ENCODE measurements at places on chromosomes 16 and 17.

- no peak for DNase-seq
Observed at GRCh38 chr17:4162775-4163466, 19.9 kb downstream of the CYB5D2 start.

- no peak for DNase-seq
Observed at GRCh38 chr16:78836802-78837491, 737.5 kb downstream of the WWOX start.

GRCh38 chr17:37107406-37108083 is 158.8 kb downstream of the AATF start:
- DNase-seq: no peak

DNA sequence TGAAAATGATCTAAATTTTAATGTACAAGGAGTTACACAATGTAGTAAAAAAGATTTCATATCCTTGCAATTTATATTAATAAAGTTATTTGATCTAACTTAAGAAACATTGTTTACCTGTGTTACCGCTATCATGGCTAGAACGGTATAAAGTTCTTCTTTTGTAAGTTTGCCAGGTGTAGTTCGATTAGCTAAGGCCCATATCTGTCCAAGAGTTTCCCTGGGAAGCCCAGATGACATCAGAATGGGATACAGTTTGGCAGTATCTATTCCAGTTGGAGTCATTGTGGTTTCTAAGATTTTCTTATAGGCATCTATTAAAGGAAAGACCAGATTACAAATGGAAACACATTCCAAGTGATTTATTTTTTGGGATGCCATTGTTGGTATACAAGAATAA is 37.5 kb downstream of the SYNRG start:
- no peak for DNase-seq

- DNase-seq: no peak
Observed at GRCh38 chr17:16944334-16945135, 27.4 kb downstream of the TNFRSF13B start.

DNA sequence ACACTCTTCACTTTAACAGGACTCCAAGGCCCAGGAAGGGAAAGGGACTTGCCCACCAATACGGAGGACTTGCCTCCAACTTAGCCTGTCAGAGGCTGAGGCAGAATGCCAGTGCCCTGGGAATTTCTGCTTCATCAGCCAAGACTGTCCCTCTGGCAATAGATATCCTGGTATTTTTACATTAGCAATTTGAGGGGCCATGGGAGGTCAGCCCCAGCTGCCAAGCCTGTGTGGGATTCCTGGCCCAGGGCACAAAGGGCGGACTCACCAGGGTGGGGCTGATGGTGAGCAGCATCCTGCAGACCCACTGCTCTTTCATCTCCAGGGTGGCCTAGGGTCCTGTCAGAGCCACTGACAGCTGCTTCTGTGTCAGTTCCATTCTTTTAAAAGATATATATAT is 78.3 kb upstream of the CIBAR2 start:
- DNase-seq: no peak

- no peak for DNase-seq
Observed at GRCh38 chr17:64260886-64261285, 2.2 kb downstream of the TEX2 start.

GRCh38 chr16:12927591-12927990 is 26.2 kb downstream of the SHISA9 start:
- DNase-seq: no peak

DNA sequence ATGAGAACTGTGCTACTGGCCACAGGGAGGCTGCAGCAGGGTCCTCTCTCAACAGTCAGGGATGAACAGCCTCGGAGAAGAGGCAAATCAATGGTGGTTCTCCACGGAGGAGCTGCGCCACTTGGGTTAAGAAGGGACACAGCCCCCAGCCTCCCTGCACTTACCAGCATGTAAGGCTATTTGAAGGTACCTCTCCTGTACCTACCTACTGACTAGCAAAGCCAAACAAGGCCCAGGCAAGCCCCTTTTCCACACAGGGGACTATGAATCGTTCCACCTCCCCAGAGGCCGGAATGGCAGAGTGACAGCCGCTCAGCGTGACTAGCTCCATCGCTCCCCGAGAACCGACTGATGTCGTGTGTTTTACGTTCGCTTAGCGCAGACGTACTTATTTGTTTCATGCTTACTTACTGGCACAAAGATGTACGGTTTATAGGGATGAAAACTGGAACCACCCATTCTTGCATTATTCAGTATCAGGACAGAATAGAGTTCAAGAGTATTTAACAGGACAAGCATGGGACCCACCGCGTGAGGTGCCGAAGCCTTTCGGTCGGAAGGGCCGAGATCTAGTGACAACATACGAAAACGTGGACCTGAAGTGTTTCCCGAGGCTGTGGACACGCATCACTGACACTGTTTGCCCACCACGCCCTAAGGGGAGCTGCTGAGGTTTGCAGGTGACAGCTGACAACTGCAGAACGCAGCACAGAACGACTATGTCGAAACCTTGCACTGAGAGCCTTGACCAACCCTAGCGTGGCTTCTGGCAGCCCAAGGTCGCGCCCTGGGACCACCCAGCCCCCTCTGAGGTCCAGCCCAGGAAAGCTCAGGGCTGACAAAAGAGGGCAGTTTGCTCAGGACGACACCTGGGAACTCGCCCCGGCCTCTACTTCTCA is 1.0 kb downstream of the TEPSIN start:
- DNase-seq: no peak

DNA sequence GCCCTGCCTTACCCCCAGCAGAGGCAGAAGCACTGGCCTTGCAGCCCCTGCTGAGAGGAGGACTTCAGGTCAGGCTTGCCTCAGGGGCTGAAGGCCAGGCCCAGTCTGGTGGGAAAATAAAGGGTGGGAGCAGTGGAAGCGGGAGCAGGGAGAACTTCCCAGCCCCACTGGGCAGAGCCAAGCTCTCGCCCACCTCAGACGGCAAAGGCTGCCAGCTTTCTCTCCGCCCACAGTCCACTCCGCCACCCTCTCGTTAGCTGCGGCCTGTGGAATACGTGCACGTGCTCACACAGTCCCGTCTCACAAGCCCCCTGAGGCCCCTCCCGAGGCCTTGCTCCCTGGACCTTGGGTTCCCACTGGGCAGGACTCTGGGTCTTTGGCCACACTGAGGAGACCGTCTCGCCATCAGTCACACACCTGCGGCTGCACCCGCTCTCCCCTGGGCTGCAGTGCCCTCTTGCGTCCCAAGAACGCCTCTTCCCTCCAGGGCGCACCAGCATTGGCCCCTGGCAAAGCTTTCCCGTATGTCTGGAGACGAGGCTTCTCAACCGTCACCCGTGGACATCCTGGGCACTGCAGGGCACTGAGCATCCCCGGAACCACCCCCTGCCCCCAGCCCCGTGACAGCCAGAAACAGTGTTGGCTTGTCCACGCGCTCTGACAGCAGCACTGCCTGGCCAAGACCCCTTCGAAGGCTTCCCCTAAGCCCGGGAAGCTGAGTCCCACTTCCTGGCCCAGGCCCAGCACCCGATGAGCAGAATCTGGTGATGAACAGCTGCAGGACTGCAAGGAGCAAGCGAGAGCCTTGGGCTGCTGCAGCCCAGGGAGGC is 8.3 kb downstream of the MRPL28 start:
- peak; percentile 84 for DNase-seq

GRCh38 chr17:80826955-80827645 is 164.5 kb upstream of the CHMP6 start:
- DNase-seq: peak; percentile 40

DNA sequence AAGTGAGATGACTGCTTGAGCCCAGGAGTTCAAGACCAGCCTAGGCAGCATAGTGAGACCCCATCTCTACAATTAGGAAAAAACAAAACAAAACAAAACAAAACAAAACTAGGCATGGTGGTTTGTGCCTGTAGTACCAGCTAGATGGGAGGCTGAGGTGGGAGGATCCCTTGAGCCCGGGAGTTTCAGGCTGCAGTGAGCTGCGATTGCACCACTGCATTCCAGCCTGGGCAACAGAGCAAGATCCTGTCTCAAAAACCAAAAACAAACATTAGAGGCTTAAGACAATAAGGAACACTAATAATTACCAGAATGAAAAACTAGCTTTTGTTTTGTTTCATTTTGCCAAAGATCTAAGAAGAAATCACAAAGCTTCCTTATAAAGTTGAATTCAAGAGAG is 69.2 kb downstream of the GPRC5B start:
- DNase-seq: no peak

DNA sequence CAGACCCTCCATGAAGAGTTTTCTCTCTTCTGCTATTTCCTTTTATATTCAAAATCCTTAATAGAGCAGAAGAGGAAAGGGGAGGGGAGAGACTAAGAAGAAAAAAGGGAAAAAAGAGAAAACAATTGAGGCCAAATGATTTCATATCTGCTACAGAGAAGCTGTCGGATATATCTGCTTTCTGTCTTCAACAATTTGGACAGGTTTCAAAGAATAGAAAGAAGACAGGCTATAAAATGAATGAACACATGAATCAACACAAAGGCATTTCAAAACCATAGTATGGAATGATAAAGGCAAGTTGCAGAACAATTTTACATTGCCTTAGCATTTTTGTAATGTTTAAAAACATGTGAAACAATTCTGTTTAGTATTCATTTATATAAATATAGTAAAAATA is 4.7 kb upstream of the CMTR2 start:
- DNase-seq: no peak

GRCh38 chr16:4055748-4056147 is 60.5 kb downstream of the ADCY9 start:
- no peak for DNase-seq

DNA sequence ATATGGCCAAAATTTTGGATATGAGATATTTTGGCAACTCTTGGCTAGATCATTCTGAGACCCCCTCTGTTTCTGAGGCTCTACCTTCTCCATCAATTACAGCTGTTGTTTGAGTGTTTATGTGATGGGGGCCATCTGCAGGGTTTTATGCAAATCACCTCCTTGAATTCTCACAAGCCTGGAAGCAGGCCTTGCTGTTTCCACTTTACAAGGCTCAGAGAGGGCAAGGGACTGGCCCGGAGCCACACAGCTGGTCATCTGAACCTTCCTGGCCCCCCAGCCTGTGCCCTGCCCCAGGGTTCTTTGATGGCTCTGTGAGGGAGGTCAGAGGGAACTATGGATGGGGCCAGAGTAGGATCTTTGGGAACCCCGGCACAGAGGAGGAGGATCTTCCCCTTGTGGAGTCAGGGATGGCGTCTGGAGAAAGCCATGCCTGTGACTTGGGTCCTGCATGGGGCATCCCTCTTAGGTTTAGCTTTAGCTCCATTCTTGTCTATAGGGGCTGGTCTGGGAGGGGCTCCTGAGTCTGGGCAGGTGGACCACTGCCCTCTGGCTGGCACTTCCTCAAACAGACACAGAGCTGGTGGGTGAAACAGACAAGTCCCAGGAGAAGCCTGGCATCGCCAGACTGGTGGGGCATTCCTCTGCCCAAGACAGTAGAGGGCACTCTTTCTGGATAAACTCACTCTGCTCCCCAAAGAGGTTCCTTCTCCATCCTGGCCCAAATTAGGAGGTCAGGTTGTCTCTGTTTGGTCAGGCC is 26.2 kb downstream of the IL21R start:
- peak; percentile 10 for DNase-seq

- DNase-seq: peak; percentile 46
Observed at GRCh38 chr16:49275050-49275730, 6.4 kb downstream of the CBLN1 start.

DNA sequence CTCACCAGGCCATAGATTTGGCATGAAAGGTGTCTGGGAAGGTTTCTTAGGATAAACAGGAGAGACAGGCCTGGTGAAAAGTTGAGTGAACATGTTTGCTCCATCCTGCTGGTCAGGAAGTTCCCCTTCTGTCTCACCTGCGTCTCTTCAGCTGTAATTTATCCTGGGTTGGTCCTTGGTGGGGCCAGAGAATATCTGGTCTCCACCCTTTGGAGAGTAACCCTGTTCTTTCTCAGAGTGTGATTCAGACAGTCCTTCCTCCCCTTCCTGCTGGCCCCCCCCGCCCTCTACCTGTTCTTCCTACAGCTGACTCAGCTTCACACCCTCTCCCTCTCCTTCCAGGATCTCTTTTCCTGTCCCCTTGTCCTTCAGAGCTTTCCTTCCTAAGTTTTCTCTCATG is 17.1 kb downstream of the MINK1 start:
- no peak for DNase-seq

DNA sequence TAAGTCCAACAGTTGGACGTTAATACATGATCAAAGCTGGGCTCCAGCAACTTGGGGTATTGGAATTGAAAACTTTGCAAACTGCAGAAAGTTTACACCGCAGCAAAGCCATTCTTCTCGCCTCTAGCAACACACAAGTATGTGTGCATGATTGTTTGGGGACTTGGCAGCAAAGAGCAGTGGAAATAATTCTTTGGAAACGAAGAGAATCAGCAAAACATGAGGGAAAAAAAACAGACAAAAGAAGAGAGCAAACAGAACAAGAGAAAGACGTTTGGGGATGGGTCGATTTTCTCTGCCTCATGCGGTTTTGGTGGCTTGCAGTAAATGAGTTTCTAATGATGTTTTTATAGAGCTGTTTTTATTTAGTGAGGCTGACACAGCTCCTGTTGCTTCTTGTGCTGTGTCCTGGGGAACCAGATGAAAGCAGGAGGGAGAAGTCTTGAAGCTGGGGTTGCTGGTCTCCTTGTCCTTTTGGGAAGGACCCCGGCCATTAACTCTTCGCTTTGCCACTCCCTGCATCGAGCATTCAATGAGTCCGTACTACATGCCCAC is 502.9 kb downstream of the GRIN2A start:
- DNase-seq: no peak

- DNase-seq: peak; percentile 68
Observed at GRCh38 chr17:70622368-70623260, 453.3 kb downstream of the KCNJ2 start.

DNA sequence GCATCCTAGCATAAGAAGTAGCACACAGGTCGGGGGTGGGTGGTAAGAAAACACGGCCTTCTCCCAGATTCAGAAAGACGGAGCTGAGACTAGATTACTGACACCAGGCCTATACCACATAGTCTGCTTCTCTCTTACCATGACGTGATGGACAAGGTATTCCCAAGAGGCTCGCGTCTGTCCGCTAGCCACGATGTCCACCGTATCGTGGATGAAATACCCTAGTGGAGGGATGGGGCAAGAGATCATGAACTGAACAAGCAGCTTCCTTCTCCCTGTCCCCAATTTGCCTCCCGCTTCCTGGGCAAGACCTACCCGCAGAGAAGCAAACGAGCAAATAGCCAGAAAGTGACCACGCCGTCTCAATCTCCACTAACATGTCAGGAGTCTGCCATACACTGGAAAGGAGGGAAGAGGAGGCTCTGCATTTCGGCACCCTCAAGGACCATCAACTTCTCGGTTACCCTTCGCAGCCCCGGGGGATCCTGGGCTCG is 820 bp downstream of the TLCD1 start:
- peak; percentile 79 for DNase-seq

All from mesendoderm (in vitro differentiated cells).